Neural progenitor cell (in vitro differentiated cells): ENCODE measurements at places on chromosomes 2 and 18.

DNA sequence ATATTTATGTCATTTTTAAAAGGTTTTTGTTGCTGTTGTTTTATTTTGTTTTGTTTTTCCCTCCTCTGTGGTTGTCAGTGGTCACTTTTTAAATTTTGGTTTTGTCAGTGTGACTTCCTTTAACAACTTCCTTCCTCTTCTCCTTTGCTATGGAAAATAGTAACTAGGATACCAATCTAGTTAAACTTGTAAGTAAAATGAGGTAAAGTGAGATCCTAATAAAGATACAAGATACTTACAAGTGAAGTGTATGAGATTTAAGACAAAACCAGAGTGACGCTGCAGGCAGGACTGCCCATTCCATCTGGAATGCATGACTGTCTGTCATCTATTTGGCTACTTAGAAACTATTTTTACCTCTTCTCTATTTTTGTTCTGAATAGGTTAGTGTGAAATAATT, 30.6 kb upstream of the CREB1 start:
- no peak for DNase-seq

- no peak for DNase-seq
Observed at GRCh38 chr2:25215232-25215631, 46.9 kb upstream of the POMC start.

GRCh38 chr2:12284037-12284436, 432.7 kb upstream of the TRIB2 start:
- no peak for DNase-seq

DNA sequence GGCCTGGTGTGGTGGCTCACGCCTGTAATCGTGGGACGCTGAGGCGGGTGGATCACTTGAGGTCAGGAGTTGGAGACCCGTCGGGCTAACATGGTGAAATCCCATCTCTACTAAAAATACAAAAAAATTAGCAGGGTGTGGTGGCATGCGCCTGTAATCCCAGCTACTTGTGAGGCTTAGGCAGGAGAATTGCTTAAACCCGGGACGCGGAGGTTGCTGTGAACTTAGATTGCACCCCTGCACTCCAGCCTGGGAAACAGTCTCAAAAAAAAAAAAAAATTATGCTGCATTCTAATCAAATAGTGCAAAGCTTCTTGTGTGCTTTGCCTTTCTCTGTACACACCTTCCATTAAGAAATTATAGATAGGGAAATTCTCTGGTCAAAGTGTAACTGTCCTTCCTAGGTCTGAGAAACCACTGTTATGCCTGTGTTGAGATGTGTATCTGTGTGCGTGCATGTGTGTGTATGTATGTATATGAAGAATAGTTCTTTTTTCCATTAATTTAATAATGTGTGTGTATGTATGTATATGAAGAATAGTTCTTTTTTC, 2.5 kb downstream of the CD28 start:
- DNase-seq, result no peak

DNA sequence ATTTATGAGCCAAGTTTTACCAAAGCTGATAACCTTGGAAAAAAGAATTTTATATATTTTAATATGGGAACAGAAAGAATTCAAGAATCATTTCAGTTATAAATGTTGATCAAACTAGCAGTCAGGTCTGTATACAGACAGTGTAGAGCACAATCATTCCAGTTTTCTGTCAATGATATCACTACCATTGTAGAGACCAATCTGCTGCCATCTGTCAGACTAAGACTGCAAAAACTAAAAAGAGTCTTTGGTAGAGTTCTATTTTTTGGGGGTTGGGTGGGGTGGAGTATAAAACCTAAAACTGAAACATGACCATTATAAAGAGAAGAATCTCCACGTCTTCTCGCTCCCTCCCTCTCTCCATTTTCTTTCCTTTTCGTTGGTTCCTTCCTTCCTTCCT, 204.7 kb upstream of the UBE2E3 start:
- DNase-seq, result no peak

- DNase-seq, result peak; percentile 19
Observed at GRCh38 chr2:139031722-139032121, 251.5 kb upstream of the NXPH2 start.

DNA sequence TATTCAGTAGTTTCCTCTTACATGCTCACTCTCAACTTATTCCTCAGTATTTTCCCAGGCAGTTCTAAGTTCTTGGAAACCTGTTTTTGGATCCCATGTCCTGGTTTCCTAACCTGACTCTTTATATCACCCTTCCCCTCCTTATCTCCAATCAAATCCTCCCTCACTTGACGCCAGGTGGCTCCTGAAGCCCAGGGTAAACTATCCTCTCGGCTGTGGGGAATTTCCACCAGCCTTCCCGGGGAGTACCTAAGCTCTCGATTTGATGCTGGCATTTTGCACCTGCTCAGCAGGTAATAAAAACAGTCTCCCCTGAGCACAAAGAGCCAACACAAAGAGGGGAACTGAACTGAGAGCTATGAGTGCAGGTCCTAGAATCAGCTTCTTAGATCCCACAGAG, 538.0 kb downstream of the SLC4A3 start:
- peak; percentile 36 for DNase-seq

DNA sequence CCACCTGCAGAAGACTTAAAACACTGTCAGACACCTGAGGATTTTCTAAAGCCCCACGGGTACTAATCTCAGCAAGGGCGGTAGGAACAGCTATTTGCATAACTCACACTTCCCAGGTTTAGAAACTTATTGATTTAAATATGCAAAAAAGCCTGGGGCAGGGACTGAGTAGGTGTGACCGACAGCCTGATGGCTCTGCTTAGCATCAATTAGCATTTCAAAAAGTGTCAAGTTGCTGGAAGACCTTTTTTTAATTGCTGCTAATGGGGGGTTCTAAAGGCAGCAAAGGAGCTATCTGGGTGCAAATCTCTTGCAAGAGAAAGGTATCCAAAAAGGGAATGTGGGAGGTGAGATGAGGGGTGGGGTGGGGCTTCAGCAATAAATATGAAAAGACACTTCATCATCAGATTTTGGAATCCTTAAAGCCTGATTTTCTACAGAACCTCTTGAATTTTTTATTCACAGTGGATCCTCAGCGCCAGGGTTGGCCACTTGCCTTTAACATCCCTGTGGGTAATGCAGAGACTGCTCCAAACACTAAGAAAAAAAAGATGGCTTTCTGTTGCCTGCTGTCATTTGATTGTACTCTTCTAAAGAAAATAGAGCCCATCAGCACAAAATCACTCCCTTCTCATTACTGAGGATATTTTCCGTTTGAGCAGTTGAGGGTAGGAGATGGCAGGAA, 121.1 kb upstream of the RMP24 start:
- DNase-seq, result no peak

GRCh38 chr2:33485051-33485450, 8.6 kb downstream of the RASGRP3 start:
- no peak for DNase-seq

- DNase-seq, result no peak
Observed at GRCh38 chr2:71796174-71796593, 342.8 kb downstream of the DYSF start.

- no peak for DNase-seq
Observed at GRCh38 chr2:63124218-63124617, 73.6 kb downstream of the OTX1 start.

- DNase-seq, result peak; percentile 53
Observed at GRCh38 chr2:231709636-231709980, 1.3 kb downstream of the PTMA start.

- no peak for DNase-seq
Observed at GRCh38 chr2:171788316-171788993, 101.2 kb downstream of the DYNC1I2 start.

GRCh38 chr2:151861174-151861573, 33.0 kb upstream of the ARL5A start:
- no peak for DNase-seq

- DNase-seq, result no peak
Observed at GRCh38 chr2:101795033-101795432, 97.5 kb downstream of the MAP4K4 start.

DNA sequence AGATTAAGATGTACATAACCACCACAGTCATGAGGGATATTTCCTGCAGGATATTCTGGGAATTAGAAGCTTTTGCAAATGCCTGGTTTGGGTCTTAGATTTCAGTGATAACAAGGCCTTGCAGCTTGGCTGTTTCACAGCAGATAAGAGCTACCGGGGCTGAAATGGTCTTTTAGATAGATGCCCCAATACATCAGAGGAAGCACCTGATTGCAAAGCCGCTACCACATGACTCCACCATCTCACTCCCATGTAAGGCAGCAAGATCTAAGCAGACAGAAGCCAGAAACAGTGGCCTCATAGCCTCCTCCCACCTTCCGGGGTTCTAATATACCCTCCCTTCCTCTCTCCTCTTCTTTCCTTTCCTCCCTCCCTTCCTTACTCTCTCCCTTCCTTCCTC, 31.1 kb upstream of the EPG5 start:
- DNase-seq, result no peak

DNA sequence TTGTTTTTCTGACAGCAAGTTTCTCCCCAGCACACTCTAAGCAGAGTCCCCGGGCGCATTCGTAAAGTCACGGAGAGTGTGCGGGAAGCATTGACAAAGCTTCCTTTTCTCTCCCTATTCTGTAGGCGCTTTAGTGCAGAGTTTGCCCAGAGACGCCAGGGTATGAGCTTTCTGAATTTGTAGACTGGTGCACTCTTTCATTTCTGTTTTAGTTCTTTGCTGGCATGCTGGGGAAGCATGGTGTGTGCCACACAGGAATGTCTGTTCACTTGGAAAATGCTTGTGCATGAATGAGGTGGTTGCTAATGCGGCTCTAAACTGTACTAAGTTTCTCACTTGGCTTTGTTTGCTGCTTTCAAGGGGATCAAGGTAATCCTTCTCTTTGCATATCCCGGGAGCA, 102.6 kb downstream of the RTN4 start:
- peak; percentile 27 for DNase-seq

- DNase-seq, result no peak
Observed at GRCh38 chr2:200259577-200259957, 46.9 kb upstream of the SPATS2L start.

DNA sequence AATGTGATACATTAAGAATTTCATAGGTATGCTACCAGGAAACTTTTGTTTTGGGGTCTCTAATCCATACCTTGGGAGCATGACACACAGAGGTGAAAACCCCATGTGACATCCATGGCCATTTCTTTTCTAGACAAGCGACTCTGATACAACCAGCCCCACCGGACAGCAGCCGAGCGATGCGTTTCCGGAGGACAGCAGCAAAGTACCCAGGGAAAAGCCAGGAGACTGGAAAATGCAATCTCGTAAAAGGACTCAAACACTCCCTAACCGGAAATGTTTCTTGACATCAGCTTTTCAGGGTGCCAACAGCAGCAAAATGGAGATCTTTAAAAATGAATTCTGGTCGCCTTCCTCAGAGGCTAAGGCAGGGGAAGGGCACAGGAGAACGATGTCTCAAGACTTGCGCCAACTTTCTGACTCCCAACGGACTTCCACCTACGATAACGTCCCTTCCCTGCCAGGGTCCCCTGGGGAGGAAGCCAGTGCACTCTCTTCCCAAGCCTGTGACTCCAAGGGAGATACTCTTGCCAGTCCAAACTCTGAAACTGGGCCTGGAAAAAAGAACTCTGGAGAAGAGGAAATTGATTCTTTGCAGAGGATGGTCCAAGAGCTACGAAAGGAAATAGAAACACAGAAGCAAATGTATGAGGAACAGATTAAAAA, 48.9 kb downstream of the BMP10 start:
- DNase-seq, result no peak

GRCh38 chr18:12463191-12463590, 55.5 kb downstream of the PRELID3A start:
- DNase-seq, result no peak

DNA sequence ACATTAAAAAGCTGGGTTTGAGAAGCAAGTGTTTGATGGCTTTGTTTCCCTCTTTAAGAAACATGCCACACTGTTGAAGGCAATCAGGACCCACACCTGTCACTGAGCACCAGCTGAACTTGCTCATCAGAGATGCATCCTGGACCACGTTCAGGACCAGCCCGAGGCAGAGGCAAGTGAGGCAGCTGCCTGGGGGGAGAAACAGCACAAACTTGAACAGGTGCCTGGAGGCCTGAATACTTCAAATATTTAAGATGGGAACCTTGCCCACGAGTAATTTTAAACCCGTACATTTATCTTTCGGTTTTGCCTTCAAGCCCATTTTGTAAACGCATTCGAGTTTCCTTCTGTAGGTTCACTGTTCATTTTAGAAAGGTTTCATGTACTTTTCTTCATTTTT, 421.3 kb downstream of the NYAP2 start:
- no peak for DNase-seq

DNA sequence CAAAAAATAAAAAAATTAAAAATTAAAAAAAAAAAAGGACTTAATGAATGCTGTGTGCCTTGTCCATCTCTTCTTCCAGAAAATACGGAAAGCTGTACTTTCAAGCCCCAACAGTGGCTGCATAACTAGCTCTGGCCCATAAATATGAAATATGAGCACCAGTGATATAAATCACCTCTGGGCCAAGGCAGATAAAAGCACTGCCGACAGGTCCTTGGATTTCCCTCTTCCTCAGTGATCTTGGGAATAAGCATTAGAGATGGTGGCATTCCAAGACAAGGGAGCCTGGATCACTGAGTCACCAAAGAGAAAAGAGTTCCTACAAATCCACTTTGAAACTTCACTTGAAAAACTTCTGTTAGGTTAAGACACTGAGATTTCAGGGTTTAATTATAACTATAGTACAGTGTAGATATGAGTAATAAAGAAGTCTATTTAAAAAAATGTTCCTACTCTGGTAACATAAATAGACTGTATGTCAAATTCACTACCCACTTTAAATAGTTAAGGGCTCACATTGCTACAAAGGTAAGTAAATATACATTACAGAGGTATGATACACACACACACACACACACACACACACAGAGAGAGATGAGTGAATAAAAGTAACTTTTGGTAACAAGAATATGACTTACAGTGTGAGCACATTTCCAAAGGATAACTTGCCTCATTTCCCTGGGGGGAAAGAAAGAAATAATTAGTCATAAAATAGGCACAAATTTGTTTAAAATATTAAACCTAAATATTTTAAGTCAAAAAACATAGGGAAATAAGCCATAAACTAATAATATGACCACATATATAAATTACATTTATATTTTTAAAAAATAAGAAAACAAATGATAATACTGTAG, 35.6 kb downstream of the PPP3R1 start:
- no peak for DNase-seq

GRCh38 chr2:143121957-143122356, 7.3 kb upstream of the ARHGAP15 start:
- no peak for DNase-seq

DNA sequence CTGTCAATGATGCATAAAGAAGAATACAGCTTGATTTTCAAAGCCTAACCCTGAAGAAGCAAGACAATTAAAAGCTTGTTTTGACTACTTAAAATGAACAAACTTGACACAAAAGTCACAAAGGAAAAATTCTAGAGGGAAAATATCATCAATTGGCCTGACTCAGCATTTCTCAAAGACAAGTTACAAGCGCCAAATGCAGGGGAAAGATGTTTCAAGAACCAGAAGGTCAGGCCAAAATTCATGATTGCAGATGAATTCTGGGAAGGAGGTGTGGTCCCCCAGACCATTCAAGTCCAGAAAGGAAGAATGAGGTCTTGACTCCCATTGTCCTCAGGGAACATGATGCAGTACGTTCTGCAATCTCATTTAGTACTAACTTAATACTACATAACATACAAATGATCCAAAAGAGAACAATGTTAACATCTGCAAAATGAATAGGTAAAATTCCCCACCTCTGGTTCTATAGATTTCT, 64.5 kb downstream of the FAM210A start:
- DNase-seq, result no peak

GRCh38 chr2:239353692-239354091, 47.1 kb downstream of the HDAC4 start:
- DNase-seq, result no peak

GRCh38 chr2:215059724-215060123, 78.7 kb downstream of the ABCA12 start:
- no peak for DNase-seq
